Stimulated activated CD4-positive, alpha-beta T cell treated with anti-CD3 and anti-CD28 coated beads, Interleukin-15, amount 100 ng/mL, for 1 hour (primary cell): ENCODE measurements at places on chromosomes 1 and 21.
A peak's percentile ranks its signal among the peaks of the same experiment; 100 is the strongest.

DNA sequence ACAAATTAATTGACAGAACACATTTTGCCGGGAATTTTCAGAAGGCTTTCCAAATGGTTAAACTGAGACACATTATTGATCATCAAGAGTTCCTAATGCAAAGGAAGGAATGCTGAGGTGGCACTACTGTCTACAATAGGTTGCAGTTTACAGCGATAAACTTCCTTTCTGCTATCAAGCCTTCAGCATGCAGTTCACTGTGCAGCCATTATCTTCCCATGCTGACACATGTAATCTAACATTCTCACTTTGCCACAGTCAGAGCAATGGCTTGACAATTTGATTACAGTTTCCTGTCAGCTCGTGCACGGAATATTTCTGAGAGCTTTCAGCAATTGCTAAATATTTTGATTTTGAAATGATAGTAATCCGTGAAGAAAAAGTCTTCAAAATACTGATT, 166.9 kb upstream of the PRMT6 start:
- no peak for DNase-seq

DNA sequence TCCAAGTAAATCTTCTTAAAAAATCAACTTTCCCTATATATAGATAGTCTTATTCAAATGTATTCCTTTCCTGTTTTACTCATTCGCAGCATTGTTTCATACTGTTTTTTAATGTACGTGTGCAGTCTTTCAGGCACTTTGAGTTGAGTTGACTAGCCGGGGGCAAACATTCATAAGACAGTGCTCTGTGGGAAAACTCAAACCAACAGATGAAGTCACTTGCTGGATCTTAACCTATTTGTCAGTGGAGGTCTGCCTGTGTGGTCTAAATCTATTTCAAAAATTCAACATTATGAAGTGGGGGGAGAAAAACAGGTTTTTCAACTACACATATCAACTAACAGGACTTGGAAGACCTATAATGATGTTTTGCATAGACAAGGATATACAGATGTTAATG, 6.2 kb downstream of the HSD11B1 start:
- no peak for DNase-seq

DNA sequence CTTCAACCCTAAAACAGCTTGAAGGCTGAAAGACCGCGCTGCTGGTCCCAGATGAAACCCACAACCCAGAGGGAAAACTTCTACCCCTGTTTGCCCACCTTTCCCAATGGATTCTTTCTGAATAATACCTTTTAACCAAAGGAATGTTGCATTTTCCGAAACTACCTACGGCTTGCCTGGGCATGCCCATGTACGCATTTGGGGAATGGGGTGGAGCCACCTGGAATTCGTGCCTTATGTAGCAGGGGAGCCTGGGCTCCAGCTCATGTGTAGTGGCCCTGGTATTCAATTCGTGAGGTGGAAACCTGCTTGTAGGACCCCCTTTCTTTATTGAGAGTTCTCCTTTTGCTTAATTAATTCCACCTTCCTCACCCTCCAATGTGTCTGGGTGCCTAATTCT, 256.6 kb upstream of the RGS18 start:
- no peak for DNase-seq

- DNase-seq, result no peak
Observed at GRCh38 chr1:181149326-181150125, 61.0 kb downstream of the IER5 start.

- DNase-seq, result no peak
Observed at GRCh38 chr1:170660871-170661645, 2.9 kb upstream of the PRRX1 start.

DNA sequence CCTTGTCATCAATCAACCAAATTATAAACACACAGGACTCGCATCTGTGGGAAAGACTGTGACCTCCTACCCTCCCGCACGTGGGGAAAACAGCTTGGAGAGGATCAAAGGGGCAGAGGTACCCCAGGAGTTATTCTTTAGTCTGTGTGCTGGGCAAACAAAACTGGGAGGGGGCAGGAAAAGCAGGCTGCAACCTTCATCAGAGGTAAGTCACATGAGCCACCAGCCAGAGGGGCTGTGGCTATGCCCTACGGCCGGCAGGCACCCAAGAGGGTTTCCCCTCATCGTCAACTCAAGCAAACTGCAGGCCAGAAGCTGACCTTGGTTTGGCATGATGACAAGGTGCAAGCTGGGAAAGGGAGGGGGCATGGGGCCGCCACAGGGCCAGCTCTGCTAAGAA, 12.5 kb downstream of the SMIM12 start:
- DNase-seq, result no peak

DNA sequence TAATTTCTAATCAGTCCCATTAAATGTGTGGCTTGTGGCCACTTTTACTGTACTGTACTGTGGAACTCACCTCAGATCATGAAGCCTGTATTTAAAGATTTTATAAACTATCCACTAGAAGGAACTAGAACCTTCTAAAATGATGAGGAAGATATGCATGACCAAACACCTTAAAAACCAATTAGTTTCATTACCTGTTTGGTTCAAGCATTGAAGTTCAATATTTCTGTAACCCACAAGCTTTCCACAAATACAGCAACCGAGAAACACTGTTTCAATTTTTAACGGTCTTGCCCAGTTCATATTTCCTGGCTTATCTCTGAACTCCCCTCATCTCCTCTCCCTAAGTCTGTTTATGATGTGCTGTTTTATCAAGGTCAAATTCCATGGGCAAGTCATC, 264.3 kb upstream of the PLD5 start:
- no peak for DNase-seq

- DNase-seq, result no peak
Observed at GRCh38 chr21:35643176-35643575, 417.1 kb downstream of the SETD4 start.

GRCh38 chr1:209809611-209810010, 3.7 kb upstream of the IRF6 start:
- DNase-seq, result no peak

DNA sequence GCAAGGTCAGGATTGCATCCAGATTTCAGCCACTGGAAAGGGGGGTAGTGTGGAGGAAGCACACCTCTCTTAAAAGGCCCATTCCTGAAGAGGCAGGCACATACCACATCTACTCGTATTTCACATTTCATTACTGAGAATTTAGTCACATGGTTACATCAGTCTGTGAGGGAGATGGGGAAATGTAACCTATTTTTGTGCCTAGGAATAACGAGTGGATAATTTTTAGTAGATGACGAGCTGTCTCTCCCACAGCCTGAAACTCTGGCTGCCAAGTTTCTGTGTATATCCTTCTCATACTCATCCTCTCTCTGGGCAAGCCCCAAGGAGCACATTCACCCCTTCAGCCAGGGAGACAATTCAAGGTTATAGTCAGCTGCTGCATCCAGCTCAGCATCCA, 10.3 kb upstream of the C21orf91 start:
- DNase-seq, result no peak

GRCh38 chr1:218869276-218869675, 304.4 kb upstream of the LYPLAL1 start:
- DNase-seq, result no peak

DNA sequence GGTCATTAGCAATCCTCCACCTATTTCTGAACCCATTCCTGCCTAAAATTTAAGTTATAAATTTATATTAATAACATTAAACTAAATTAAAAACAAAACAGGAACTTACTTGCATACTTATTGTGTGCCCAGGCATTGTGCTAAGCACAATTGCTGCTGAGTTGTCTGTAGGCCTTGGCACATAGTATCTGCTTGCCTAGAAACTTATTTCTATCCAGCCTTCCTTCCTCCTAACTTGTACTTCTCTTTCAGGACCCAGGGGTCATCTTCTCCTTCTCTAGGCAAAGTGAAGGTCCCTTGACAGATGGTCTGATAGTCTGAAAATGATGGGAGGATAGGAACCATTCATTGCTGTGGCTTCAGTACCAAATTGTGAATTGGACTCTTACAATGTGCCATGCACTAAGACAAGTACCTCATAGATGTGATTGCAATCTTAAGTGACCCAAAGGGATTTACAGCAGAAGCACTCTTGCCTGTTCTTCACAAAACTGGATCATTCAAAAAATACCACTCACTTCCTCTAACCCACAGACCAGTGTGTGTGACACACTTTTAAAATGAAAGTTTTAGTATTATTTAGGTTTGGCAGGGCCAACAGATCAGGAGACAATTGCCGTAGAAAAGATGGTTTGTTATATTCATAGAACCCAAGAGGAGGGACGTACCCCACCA, 10.3 kb upstream of the CD101 start:
- DNase-seq, result no peak

- DNase-seq, result no peak
Observed at GRCh38 chr1:53835491-53835890, 2.6 kb downstream of the NDC1 start.

DNA sequence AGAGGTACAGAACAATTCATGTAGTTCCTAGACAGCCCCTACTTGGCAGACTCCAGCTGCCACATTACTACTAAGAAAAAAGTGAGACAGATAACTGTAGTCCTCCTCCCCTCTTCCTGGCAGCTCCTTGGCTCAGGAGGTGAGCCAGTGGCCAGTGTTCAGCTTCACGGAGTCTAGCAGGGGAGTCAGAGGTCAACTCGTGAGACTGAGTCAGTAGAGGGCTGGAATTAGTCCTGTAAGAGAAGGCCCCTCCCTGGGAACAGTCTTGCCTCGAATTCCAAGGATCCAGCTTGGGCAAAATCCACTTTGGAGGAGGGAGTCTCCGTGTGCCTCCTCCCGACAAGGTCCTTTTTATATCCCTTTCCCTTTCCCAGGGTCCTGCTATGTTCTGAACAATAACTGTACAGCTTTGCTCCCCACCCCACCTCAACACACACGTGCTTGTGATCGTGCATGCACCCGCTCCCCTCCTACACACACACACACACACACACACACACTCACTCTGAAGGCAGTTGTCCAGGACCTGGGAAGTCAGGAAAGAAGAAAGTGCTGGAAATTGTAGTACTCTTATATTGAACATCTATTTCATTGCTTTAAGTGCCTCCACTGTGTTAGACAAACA, 22.5 kb upstream of the SLC27A3 start:
- no peak for DNase-seq

DNA sequence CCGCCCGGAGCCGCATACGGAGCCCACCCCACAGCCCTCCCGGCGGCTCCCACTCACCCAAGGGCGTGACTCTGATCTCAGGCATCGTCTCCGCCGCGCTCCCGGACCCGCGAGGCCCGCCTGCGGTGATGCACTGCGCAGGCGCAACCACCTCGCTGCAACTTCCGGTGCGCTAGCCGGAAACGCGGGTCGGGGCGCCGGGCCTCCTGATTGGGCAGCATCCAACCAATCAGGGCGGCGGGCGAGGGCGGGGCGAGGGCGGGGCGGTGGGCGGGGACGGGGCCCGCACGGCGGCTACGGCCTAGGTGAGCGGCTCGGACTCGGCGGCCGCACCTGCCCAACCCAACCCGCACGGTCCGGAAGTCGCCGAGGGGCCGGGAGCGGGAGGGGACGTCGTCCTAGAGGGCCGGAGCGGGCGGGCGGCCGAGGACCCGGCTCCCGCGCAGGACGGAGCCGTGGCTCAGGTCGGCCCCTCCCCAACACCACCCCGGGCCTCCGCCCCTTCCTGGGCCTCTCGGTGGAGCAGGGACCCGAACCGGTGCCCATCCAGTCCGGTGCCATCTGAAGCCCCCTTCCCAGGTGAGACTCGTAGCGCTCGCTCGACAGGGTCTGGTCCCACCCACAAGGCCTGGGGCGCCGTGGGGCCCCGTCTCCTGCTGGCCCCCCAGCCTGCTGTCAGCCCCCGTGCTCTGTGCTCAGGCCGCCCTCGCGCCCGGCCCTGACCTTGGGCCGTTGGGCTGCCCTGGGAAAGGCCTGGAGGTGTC, at the start of the genes CPTP and INTS11:
CPTP (plus strand) TSS at position 279 of the 764 bp plus-strand sequence. CDS start 2,109 bp downstream, outside the sequence.
INTS11 (minus strand) TSS at position 137 of the 764 bp plus-strand sequence; CDS start at position 85, 52 bp downstream.
- DNase-seq, result peak; percentile 92

DNA sequence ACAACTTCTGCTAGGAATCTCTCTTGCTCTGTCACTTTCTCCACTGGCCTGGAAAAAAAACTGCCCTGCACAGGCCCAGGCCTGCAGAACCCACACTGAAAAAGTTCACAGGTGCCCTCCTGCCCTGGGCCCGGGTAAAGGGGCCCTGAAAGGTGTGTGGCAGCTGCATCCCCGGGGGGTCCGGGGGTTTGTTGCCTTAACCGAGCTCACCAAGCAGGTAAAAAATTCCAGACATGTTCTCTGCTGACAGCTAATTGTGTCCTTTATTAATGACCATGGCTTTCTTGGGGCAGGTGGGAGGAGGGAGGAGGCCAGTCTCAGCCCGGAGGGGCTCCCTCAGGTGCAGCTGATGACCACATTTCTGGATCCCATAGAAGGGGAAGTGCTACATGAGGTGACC, 122.9 kb downstream of the LACTBL1 start:
- DNase-seq, result no peak

GRCh38 chr1:220409771-220410595, 118.0 kb upstream of the MARK1 start:
- no peak for DNase-seq

DNA sequence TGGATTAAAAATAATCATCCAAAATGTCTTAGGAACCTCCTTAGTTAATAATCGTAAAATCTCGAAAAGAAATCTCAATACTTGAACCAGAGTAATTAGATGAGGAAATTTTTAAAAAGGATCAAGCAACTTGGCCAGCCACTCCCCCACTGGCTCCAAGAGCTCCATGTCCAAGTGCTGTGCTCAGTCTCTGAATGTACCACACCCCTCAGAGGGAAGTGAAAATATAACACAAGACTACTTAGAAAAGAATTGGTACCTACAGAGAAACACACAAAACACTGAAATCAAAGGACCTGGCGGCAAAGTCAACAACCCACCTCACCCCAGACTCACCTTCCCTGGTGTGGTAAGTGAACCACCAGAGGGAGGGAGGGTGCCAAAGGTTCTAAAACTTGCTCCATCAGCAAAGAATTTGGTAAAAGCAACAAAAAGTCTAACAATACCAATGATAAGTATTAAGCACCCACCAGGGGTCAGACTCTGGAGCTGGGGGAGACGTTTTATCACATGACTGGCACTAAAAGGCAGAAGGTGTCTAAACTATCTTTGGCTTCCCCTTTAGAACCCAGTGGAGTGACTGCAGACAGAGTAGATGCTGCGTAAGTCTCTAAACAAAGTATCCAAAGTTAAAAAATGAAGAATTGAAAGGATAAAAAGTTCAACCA, 14.0 kb downstream of the LBR start:
- no peak for DNase-seq

DNA sequence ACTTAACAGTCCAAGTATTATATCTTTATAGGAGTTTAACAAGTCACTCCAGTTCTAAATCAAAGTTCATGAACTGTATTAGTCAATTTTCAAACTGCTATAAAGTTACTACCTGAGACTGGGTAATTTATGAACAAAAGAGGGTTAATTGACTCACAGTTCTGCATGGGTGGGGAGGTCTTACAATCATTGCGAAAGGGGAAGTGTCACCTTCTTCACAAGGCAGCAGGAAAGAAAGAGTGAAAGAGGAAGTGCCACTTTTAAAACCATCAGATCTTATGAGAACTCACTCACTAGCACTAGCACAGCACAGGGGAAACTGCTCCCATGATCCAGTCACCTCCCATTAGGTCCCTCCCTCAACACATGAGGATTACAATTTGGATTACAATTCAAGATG, 70.0 kb downstream of the CLCA4 start:
- no peak for DNase-seq

DNA sequence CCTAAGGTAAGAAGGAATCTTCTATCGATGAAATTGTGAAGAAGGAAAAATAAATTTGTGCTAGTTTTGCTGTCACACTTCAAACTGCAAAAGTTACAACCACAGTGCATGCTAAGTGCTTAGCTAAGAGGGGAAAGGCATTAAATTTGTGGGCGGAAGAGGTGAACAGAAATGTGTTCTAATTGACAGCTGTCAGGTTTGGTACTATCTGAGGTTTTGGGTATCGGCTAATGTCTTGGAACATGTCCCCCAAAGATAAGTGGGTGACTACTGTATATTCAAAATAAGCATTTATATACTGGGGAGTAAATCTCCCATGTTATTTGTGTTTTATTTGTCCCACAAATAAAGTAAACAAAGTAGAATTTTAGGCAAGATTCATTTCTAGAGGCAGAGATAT, 8.0 kb downstream of the CR1 start:
- no peak for DNase-seq
